Fibroblast of villous mesenchyme (primary cell): ENCODE measurements at places on chromosomes 13 and 19.

- DNase-seq = peak; percentile 79
These were observed 816 bp downstream of the USF2 start for GRCh38 chr19:35269438-35270117.

GRCh38 chr13:50082426-50083281 lies 67.4 kb downstream of the KCNRG start:
- peak; percentile 78 for DNase-seq

DNA sequence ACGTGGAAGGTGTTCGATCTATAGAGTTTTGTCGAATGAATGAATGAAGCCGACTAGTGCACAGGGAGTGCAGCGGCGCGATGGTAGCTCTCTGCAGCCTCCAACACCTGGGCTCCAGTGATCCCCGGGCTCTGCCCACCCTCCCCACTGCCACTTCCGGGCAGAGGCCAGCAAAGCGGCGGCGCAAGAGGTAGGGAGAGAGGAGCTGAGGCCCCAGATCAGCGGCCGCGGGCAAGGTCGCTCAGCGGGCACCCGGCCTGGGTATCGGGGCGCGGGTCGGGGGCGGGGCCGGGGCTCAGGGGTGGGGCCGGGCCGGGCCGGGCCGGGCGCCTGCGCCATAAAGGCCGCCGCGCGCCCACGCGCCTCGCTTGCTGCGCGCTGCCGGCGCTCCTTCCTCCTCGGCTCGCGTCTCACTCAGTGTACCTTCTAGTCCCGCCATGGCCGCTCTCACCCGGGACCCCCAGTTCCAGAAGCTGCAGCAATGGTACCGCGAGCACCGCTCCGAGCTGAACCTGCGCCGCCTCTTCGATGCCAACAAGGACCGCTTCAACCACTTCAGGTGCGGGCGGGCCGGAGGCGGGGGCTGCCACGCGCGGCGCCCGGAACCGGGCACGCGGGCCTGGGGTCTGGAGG lies at the start of gene GPI:
Gene GPI, plus strand, starts transcription at position 367 of the 633 bp plus-strand sequence. Its CDS starts 71 bp downstream, at position 438.
- DNase-seq = peak; percentile 23

DNA sequence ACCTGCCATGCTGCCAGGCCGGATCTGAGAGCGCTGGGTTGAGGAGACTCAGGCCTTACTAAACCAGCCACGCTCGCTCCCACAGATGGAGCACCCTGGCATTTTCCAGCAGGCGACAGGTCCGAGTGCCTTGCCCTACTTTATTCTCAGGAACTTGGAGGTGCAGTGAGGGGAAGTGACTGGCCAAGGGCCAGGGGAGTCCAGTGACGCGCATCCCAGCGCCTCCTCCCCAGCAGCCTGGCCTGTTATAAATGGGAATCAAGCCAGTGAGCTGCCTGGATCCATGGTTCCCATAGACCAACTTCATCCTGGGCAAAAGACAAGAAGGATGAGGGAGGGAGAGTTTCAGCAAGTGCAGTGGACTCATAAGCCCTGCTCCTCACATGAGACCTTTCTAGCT lies 35.5 kb downstream of the TMED1 start:
- DNase-seq = peak; percentile 33

- no peak for DNase-seq
These were observed 2700.2 kb downstream of the PCDH9 start for GRCh38 chr13:64529874-64530485.

- DNase-seq = no peak
These were observed 6.5 kb upstream of the SUPT20H start for GRCh38 chr13:37065890-37066526.

- DNase-seq = peak; percentile 98
These were observed at the start of gene CHMP2A for GRCh38 chr19:58554494-58555368. Gene CHMP2A (minus strand): TSS chr19:58555105. CDS start chr19:58554212, 893 bp downstream.

GRCh38 chr19:57190301-57190700 lies 999 bp upstream of the ZNF264 start:
- no peak for DNase-seq

GRCh38 chr13:96650301-96650886 lies 343.9 kb downstream of the OXGR1 start:
- peak; percentile 48 for DNase-seq
